ENCODE measurements at places on chromosomes 5 and 9. TPM values are rescaled to one million over a fixed set of nuclear protein-coding genes. Genes with fewer than 3 reads are reported as not detected.

DNA sequence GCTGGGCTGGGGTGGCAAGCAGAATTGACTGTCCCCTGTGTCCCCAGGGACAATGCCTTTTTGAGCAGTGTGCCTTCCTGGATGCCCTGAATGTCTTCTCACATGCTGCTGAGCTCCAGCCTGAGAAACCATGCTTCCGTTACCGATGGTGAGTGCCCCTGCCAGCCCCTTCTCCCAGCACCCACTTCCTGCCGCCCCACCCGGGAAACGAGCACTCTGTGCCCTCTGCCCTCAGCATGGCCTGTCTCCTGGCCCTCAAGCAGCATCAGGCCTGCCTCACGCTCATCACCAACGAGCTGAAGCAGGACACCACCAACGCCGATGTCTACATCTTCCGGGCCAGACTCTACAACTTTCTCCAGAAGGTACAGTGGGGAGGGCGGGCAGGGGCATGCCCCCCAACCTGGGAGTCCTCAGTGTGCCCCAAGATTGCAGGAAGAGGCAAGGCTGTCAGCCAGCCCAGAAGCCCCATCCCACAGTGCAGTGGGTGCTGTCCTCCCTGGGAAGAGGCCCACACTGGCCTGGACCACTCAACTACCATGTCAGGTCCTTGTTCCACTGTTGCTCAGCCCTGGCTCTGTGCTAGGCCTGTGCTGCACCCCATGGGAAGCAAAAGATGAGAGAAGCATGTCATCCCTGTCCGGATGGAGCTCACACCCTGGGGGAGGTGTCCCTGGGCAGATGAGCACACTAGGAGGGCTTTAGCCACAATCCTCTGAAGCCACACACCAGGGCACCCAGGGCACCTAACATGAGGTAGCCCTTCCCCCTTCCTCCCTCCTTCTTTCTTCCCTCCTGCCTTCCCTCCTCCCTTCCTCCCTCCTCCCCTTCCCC is 4.4 kb downstream of the TTC16 start:
- H3K4me3 ChIP-seq, result no peak overlapping the region
- H3K27me3 ChIP-seq, result no peaks in the 10 kb centered on the region
- H3K36me3 ChIP-seq, result no peaks in the 10 kb centered on the region
- no peak for DNase-seq
- no peak overlapping the region for H3K27ac ChIP-seq
- H3K4me1 ChIP-seq, result no peaks in the 10 kb centered on the region

DNA sequence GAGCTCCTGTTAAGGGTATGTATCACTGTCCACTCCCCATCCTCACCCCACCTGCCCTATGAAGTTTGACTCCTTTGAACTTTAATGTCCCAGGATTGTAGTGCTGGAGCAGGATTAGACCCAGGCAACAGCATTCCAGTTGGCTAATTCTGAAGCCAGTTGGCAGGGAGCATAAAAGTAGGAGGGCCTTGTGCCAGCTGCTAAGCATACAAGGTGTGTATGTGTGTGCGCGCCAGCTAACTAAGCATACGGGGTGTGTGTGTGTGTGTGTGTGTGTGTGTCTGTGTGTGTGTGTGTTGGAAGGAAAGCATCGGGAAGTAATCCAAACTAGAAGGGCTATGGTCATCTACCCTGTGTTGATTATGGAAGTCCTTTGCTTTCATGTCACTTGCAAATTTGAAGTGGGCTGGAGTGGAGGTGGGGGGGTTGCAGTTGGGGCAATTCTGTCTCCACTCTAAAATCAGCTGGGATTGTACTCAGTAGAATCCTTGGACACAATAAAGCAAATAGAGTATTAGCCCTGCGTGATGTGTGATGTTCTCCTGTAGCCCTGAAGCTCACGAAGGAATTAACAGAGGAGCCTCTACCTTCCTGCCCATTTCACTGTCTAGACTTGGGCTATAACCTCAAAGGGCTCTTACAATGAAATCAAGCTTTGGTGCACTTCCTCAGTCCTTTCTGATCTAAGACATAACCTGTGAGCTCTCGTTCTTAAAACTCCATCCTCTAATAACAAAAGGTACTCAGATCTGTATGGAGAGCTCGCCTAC is 26.9 kb downstream of the HMGCR start:
- H3K4me3 ChIP-seq, result no peak overlapping the region
- peaks cover 12% of the 10 kb centered on the region for H3K4me1 ChIP-seq
- H3K36me3 ChIP-seq, result peaks cover 15% of the 10 kb centered on the region
- H3K27ac ChIP-seq, result no peak overlapping the region

DNA sequence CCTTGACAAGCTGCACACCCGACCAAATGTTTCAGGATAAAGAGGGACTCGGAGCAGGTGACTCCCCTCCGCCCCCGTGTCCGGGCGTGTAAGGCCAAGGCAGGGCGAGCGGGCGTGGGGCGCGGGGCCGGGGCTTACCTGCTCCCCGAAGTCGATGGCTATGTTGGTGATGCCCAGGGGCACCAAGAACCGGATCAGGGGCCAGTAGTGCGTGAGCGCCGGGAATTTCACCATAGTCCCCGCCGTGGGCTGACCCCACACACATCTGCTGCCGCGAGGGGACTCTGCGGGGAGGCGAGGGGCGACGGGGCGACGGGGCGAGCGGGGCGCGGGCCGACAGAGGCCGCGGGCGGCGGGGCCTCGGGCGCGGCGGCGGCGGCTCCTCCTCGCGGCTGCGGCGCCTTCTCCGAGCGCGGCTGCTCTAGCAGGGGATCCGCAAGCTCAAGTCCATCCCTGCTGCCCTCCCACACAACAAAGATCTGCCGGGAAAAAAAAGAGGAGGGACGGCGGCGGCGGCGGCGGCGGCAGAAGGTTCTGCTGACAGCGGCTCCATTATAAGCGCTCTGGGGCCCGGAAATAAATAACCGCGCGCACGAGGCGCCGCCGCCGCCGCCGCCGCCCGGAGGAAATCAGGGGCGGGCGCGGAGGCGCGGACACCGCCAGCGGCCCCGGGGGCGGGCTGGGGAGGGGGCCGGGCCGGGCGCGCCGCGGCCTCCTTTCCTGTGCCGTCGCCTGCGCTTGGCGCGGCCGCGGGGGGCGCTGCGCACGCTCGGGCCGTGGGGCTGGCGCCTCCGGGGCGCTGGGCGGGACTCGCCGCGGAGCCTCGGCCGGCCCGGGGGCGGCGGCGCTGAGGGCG is at the start of gene ANKH:
TSS of gene ANKH (minus strand) at position 565 of the 856 bp plus-strand sequence. CDS start at position 234, 331 bp downstream.
- H3K27ac ChIP-seq, result peak within 1 kb of the TSS; percentile 59
- DNase-seq, result peak; percentile 62
- peak within 1 kb of the TSS; percentile 86 for H3K4me3 ChIP-seq
- H3K27me3 ChIP-seq, result peaks cover 4% of the 10 kb centered on the region
- peaks cover 20% of the 10 kb centered on the region for H3K4me1 ChIP-seq
- H3K36me3 ChIP-seq, result no peaks in the 10 kb centered on the region

The ABO gene
- not detected for total RNA-seq

DNA sequence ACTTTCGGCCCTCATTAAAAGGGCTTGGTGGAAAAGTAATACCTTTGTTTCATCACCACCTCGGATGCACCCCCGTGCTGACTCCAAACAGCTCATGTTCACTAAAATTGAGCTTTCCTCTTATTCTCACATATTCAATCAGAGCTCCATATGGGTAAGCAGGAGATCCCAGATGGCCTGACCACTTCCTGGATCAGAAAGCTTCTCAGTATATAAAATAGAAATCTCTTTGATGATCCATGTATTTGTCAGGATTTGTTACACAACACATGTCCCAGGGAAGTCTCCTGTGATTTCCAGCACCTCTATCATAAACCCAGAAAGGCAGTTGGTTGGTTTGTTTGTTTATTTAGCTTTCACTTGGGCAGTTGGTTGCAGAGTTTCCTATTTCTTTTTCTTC is 402.0 kb downstream of the MLLT3 start:
- no peak for DNase-seq
- H3K4me3 ChIP-seq, result no peak overlapping the region
- no peaks in the 10 kb centered on the region for H3K4me1 ChIP-seq

The SLC6A18 gene
- not detected for total RNA-seq

DNA sequence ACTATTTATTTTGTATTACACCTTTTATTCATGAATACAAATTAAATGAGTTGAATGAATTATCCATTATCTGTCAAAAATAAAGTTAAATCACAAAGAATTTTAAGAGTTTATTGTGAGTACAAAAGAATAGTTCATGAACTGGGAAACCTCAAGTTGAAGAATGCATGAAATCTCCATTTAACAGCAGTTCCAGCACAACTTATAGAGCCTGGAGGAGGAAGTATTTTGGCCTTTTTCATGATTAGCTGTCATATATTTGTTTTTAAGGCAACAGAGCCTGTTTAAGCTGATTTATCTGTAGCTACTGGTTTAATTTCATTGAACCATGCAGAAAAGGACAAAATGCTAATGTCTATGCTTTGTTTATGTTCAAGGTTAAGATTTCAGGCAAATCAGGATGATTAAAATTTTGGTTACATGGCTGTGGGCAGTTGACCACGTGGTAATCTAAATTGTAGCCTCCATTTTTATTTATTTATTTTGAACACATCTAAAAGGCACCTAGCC is 12.2 kb downstream of the SPINK1 start:
- peaks cover 4% of the 10 kb centered on the region for H3K27me3 ChIP-seq
- no peak for DNase-seq
- H3K4me3 ChIP-seq, result no peak overlapping the region
- H3K36me3 ChIP-seq, result no peaks in the 10 kb centered on the region
- no peaks in the 10 kb centered on the region for H3K4me1 ChIP-seq

DNA sequence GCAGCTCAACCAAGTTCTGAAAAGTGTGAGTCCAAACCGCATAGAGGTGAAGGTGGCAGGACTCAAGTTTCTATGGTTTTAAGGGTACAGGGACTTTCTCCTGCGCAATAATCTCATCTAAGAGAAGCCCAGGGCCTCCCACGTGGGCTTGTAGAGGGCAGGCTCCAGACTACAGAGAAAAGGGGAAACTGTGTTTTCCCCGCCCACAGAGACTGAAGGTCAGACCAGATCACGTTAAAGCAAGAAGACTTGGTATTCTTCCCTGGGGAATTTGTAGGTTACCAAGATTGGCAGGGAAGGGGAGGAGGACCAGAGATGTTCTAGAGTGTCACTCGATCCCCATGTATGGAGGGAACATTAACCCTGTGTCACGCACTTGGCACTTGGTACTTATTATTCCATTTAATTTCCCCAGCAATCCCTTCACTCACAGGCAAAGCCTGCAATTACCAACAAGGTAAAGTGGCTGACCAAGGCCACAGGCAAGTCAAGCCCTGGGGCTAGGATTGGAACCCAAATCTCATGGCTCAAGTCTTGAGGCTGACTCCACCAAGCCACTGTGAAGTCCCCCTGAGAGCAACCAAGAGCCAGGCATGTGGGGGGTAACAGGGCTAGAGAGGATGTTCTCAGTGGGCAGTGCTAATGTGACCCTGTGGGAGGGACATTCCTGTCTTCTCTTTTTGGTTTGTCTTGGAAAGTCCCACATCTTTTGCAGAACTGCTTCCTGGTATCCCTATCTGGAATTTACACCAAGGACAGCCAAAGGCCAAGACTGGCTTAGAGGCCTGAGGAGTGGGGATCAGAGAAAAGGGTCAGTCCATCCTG is 18.3 kb upstream of the NEK6 start:
- no peaks in the 10 kb centered on the region for H3K36me3 ChIP-seq
- H3K4me3 ChIP-seq, result no peak overlapping the region
- peaks cover 12% of the 10 kb centered on the region for H3K4me1 ChIP-seq
- no peak for DNase-seq

The LMAN2 gene
- 151 TPM for total RNA-seq

- H3K27ac ChIP-seq, result no peak overlapping the region
- H3K27me3 ChIP-seq, result peaks cover 23% of the 10 kb centered on the region
- no peak for DNase-seq
- no peaks in the 10 kb centered on the region for H3K36me3 ChIP-seq
- H3K4me3 ChIP-seq, result no peak overlapping the region
- H3K4me1 ChIP-seq, result no peaks in the 10 kb centered on the region
These were observed 49.2 kb downstream of the EBF1 start for GRCh38 chr5:159050316-159051143.

The HEXB gene
- total RNA-seq, result 182 TPM
